Stomach (tissue), 19 donors: ENCODE measurements at places on chromosomes 2 and 18.
A peak's percentile ranks its signal among the peaks of the same experiment; 100 is the strongest.

- no peaks in the 10 kb centered on the region for H3K27me3 ChIP-seq
- no peaks in the 10 kb centered on the region for H3K36me3 ChIP-seq
- no peak for DNase-seq
- H3K4me1 ChIP-seq = peaks cover 97% of the 10 kb centered on the region
Observed at GRCh38 chr2:39409697-39410389, 27.2 kb downstream of the MAP4K3 start.

- no peaks in the 10 kb centered on the region for H3K4me1 ChIP-seq
- H3K27me3 ChIP-seq = no peaks in the 10 kb centered on the region
- no peak overlapping the region for H3K4me3 ChIP-seq
Observed at GRCh38 chr2:132468821-132469675, 52.4 kb downstream of the GPR39 start.

DNA sequence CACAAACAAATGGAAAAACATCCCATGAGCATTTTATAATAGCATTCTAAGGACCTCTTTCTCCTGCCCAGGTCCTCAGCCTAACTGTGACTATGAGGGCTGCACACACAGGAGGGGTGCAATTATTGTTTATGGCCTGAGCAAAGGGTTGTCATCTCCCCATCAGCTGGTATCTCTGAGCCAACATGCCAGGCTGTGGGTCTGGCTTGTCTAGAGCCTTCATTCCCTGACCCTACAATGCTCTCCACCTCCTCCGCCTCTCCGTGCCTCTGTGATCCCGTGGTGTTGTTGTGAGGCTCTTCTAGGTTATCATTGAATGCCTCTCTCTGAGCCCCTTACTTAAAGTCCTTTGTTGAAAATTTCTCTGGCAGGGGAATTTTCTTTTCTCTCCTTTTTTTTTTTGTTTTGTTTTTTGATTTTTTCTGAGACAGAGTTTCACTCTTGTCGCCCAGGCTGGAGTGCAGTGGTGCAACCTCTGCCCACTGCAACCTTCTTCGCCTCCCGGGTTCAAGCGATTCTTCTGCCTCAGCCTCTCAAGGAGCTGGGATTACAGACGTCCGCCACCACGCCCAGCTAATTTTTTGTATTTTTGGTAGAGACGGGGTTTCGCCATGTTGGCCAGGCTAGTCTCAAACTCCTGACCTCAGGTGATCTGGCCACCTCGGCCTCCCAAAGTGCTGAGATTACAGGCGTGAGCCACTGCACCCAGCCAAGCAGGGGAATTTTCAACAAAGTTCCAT lies 126.4 kb downstream of the SMAD7 start:
- H3K4me1 ChIP-seq = peaks cover 42% of the 10 kb centered on the region
- peak; percentile 1 for DNase-seq
- H3K36me3 ChIP-seq = peaks cover 28% of the 10 kb centered on the region
- H3K27me3 ChIP-seq = no peaks in the 10 kb centered on the region

DNA sequence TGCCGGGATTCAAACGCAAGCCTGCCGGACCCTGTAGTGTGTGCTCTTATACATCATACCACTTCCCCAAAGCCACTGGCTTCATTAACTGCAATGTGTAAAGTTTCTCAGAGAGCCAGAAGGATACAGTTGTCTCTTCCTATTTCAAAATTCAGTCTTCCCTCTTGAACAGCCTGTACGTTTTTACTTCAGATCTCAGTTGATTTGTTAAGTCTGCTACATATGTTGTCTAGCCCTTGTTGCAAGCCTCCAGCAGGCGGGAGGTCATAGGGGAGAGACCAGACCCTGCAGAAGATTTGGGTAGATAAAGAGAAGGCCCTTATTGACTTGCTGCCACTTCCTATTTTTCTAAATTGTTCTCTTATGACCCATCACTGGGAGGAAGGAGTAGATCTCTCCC lies 56.2 kb downstream of the ARHGEF33 start:
- peaks cover 14% of the 10 kb centered on the region for H3K4me1 ChIP-seq
- H3K4me3 ChIP-seq = no peak overlapping the region
- no peaks in the 10 kb centered on the region for H3K27me3 ChIP-seq
- no peaks in the 10 kb centered on the region for H3K36me3 ChIP-seq
- no peak for DNase-seq

- no peak for DNase-seq
- H3K36me3 ChIP-seq = no peaks in the 10 kb centered on the region
Observed at GRCh38 chr18:21364471-21364870, 122.4 kb downstream of the GREB1L start.

DNA sequence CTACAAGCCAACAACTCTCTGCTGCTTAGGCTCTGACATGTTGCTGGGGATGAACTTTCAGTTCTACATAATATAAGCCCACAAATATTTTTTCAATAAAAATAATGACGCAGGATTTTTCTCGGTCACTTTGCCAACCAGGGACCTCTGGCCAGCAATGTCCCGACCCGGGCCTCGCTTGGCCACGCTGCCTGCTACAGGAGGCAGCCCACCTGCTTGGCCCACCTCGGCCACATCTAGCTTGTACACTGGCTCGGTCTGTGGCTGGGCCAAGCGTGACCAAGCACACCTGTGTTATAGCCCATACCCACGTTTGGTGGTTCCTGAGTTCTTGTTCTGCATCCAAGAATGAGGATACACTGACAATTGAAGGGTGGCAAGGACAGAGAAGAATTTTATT lies 773.5 kb downstream of the CPS1 start:
- no peak overlapping the region for H3K27ac ChIP-seq
- no peak overlapping the region for H3K4me3 ChIP-seq
- H3K4me1 ChIP-seq = no peaks in the 10 kb centered on the region
- no peaks in the 10 kb centered on the region for H3K36me3 ChIP-seq
- DNase-seq = no peak

DNA sequence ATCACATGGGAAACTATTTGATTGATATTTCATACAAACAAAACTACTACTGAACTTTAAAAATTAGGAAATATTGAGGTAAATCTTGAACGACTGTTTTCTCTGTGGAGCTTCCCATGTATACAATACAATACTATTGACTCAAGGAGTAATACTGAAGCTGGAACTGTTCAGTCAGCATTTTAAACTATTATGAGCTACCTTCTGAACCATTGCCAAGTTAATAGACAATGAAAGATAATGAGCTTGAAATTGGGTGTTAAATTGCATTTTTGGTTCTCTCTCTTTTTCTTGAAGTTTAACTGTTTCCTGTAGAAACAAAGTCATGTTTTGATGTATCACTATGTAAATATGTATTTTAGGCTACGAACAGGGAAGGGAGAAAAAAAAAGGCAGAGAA lies 569.2 kb downstream of the ZEB2 start:
- no peak overlapping the region for H3K4me3 ChIP-seq
- no peaks in the 10 kb centered on the region for H3K27me3 ChIP-seq
- no peak for DNase-seq
- H3K36me3 ChIP-seq = no peaks in the 10 kb centered on the region

DNA sequence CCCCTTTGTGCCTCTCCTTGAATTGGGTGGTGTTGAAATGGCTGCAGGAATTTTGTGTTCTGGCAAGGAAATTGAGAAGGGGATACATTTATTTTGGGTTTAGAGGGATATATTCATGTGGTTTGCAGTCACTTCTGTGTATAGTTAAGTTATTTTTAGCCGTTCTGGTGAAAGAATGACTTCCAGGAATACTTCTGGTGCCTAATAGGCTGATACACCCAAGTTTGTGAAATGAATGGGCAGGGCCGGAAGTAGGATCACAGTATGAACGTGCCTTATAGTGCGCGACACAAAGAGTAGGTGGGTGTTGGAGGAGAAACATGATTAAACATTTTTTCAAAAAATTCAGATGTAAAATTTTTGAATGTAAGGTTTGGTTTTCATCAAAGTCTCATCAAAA lies 168.6 kb upstream of the ATP5MC3 start:
- H3K27ac ChIP-seq = no peak overlapping the region
- DNase-seq = no peak
- no peaks in the 10 kb centered on the region for H3K4me1 ChIP-seq
- no peak overlapping the region for H3K4me3 ChIP-seq

GRCh38 chr2:209942426-209942825 lies 60.0 kb upstream of the RPE start:
- no peak overlapping the region for H3K27ac ChIP-seq
- H3K27me3 ChIP-seq = no peaks in the 10 kb centered on the region
- DNase-seq = no peak
- H3K4me1 ChIP-seq = peaks cover 17% of the 10 kb centered on the region

DNA sequence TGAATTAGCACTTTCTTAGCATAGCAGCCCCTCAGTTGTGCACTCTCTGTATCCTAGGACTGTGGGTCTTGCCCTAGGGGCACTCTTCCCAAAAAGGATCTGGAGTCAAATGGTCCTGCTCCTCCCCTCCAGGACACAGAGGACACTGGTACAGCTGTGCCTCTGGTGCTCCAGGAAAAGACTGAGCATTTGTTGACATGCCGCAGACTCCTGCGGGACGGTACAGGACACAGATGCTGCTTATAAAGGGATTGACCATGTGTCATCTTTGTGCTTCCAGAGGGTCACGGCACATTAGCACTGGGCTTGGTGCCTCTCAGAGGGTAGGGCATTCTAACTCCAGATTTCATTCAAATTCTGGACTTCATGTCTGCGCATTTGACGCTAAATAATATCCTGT lies 110.5 kb downstream of the KLF7 start:
- H3K4me3 ChIP-seq = no peak overlapping the region
- DNase-seq = no peak
- H3K27me3 ChIP-seq = no peaks in the 10 kb centered on the region

DNA sequence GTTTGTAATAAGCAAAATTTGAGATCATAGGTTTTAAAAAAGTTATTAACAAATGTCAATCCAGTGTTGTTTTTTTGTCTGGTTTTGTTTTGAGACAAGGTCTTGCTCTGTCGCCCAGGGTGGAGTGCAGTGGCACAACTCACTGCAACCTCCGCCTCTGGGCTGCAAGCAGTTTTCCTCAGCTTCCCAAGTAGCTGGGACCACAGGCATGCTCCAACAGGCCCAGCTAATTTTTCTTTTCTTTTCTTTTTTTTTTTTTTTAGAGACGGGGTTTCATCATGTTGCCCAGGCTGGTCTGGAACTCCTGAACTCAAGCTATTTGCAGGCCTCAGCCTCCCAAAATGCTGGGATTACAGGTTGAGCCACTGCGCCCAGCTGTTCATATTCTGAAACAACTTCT lies 31.3 kb downstream of the GALNT3 start:
- no peak overlapping the region for H3K4me3 ChIP-seq
- H3K36me3 ChIP-seq = no peaks in the 10 kb centered on the region
- H3K27me3 ChIP-seq = no peaks in the 10 kb centered on the region
- H3K27ac ChIP-seq = no peak overlapping the region
- DNase-seq = no peak
- peaks cover 13% of the 10 kb centered on the region for H3K4me1 ChIP-seq

GRCh38 chr2:149002891-149003740 lies 35.4 kb upstream of the LYPD6B start:
- no peaks in the 10 kb centered on the region for H3K4me1 ChIP-seq
- no peak overlapping the region for H3K27ac ChIP-seq
- DNase-seq = no peak

DNA sequence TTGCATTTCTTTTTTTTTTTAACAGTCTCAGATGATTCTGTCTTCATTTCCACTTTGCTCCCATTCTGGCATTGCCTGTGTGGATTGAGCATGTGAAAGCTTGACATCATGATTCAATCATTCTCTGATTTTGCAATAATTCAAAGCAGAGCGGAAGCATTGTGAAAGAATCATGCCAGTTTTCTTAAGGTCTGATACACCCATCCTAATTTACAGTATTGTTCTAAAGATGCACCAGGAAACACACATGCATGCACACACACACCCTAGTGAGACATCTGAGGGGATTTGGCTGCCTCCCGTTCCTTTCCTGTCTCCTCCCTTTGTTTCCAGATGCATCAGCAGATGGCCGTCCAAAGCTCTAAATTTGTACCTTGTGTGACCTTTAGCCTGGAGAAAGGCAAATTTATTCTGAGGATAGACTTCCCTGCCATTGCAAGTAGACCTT lies 97.3 kb downstream of the FMNL2 start:
- no peaks in the 10 kb centered on the region for H3K36me3 ChIP-seq
- no peak overlapping the region for H3K27ac ChIP-seq
- H3K27me3 ChIP-seq = no peaks in the 10 kb centered on the region
- H3K4me1 ChIP-seq = no peaks in the 10 kb centered on the region
- no peak for DNase-seq
- no peak overlapping the region for H3K4me3 ChIP-seq

DNA sequence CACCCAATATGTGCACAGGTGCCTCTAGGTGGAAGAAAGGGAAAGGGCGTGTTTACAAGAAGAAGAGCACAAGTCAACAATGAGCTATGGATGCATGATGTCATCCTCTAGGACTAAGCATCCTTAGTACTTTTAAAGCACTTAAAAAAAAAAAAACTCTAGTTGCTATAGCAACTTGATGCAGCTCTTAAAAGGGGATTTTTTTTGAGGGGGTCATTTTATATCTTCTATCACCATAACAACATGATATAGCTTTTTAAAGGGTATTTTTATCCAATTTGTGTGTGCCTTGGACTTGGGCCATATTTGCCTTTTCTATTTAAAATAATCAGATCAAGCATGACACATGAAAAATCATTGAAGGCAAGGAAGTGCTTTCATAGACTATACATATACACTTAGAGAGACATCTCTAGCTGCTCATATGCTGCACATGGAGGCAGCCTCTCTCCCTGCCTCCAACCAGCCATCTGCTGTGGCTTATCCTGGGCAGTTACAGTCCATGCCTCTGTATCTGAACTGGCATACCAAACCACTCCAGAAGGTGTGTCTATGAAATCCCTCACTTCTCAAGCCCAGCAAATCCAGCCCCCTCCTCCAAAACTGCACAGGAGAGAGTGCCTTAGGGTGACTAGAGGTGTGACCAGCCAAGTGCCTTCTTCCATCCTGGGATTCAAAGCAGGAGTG lies 165.4 kb downstream of the MSH2 start:
- DNase-seq = no peak
- H3K36me3 ChIP-seq = no peaks in the 10 kb centered on the region
- no peak overlapping the region for H3K27ac ChIP-seq

DNA sequence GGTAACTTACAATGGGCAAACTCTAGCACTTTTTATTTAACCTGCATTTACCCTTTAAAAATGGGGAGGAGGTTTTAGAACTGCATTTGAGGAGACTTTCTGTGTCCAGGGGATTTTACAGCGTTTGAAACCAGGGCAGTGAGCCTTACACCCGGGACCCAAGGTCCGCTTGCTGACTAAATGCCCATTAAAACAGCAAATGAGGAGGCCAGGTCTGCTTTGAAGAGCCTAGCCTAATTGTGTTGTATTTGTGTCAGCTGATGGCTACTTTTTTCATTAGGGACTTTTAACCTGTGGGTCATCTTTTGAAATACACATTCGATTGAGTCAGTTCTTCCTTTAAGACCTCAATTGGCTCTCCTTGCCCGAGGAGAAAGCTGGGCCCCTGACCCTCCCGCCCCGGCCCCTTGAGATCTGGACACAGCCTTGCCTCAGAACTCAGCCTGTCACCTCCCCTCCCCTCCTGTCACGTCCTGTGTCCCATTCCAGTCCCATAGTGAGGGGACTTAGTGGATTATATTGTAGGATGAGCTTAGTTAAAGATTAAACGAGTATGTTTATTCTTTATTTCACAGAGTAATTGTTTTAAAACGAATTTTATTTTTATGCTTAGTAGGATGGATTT lies 69.0 kb downstream of the KLHL29 start:
- no peak overlapping the region for H3K4me3 ChIP-seq
- H3K27ac ChIP-seq = peak overlapping the region; percentile 7
- no peaks in the 10 kb centered on the region for H3K27me3 ChIP-seq

GRCh38 chr2:71748227-71748626 lies 294.9 kb downstream of the DYSF start:
- DNase-seq = no peak
- H3K4me1 ChIP-seq = peaks cover 20% of the 10 kb centered on the region
- H3K27me3 ChIP-seq = no peaks in the 10 kb centered on the region
- H3K4me3 ChIP-seq = no peak overlapping the region
- no peak overlapping the region for H3K27ac ChIP-seq
- H3K36me3 ChIP-seq = no peaks in the 10 kb centered on the region
